ENCODE measurements at places on chromosomes 12 and 14. TPM values are rescaled to one million over a fixed set of nuclear protein-coding genes. Genes with fewer than 3 reads are reported as not detected.

GRCh38 chr12:108638141-108638827 lies 4.6 kb upstream of the SELPLG start:
- peaks cover 27% of the 10 kb centered on the region for H3K36me3 ChIP-seq
- H3K27ac ChIP-seq = no peak overlapping the region
- no peak overlapping the region for H3K4me3 ChIP-seq
- DNase-seq = no peak

- no peak overlapping the region for H3K4me3 ChIP-seq
- H3K27ac ChIP-seq = no peak overlapping the region
- H3K36me3 ChIP-seq = no peaks in the 10 kb centered on the region
Measured at GRCh38 chr14:59769586-59769985, 101.0 kb downstream of the RTN1 start.

DNA sequence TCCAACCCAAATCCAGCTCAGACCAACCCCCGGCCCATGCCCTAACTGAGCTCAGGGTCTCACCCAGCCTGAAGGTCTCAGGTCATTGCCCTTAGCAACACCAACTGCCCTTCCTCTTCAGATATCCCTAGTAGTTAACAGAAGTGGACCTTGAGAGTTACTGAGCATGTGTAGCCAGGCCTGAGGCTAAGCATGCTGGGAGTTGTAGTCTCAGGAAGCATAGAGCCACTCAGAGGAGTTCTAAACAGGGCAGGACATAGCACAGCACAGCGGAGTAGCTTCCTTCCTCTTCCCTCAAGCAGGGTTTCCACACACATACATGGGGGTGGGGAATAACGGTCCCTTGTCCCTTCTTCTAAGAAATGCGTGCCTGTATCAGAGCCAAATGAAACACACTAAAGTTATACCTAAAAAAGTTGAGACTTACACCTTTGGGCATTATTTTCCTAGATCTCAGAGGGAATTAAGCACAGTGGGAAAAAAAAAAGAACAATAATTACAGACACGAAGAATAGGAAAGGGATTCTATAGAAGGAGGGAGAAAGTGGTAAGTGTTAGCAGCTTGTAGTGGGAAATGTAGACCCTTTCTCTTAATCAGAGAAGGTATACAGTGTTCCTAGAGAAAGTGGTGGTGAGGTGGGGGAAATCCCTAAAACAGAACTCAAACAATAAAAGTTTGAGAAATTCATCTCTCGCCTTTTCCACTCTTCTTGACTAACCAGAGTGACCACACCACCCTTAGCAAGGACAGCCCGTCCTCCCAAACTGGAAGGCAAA lies 4.4 kb downstream of the KMT2D start:
- H3K27me3 ChIP-seq = no peaks in the 10 kb centered on the region
- H3K4me1 ChIP-seq = peaks cover 12% of the 10 kb centered on the region
- H3K4me3 ChIP-seq = peak overlapping the region; percentile 94
- peak; percentile 87 for DNase-seq
- H3K36me3 ChIP-seq = peaks cover 59% of the 10 kb centered on the region
- H3K27ac ChIP-seq = peak overlapping the region; percentile 65

BDKRB2 gene
- total RNA-seq = 0.02 TPM

PRR4 gene
- 1.6 TPM for total RNA-seq

DNA sequence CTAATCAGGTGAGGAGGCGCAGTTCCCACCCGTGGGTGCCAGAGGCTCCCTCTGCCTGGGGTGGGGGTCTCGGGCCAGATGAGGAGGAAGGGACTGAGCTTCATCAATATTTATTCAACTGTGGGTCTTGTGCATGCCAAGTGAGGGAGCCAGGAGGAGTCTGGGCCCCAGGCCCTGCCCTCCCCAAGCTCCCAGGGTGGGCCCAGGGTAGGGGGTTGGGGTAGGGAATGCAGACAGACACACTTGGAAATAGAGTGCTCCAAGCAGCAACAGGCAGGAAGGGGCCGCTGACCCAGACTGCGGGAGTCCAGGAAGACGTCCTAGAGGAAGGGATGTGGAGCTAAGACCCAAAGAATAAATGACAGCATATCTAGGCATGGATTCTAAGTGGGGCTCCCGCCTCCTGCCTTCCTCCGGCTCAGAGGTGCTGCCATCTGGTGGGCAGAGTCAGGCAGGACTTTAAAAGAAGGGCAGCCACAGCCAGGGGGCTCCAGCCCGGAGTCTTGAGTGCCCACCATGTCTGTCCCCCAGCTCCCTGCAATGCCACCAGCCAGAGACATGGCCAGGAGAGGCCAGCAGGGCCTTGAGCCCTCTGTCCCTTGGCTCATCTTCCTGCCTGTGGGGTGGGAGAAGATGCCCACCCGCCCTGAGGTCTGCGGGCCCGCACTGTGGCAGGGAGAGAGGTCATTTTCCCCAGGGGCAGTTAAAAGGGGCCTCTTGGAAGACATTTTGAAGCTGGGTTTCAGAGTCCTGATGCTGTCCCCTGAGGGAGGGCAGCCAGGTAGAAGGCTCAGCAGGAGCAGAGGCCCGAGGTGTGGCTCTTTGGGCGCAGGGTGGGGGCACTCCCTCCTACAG lies 70.1 kb downstream of the PHETA1 start:
- no peaks in the 10 kb centered on the region for H3K4me1 ChIP-seq
- H3K27ac ChIP-seq = no peak overlapping the region
- H3K36me3 ChIP-seq = no peaks in the 10 kb centered on the region
- H3K27me3 ChIP-seq = peaks cover 6% of the 10 kb centered on the region
- DNase-seq = peak; percentile 73

DNA sequence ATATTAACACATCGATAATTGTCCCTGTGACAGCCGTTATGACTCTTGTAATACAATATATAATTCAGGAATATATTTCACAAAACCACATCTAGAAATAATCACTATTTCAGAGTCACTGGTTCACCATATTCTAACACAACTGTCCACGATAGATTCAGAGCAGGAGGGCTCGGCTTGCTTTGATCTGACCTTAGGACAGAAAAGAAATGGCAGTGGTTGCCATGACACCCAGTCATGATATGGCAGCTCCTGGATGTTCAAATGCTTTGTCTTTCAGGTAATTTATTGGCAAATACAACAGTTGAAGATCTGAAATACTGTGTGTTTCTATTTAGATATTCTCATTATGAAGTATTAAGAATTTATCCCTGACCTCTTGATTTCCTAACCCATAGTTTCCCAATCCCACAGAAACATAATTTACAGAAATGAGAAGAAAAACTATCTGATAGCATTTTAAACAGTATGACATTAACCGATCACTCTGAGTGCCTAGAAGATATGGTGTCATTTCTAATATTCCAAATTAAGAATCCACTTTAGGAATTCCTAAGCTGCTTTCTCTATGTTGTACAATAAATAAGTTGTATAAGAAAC lies 116.4 kb downstream of the EPS8 start:
- no peaks in the 10 kb centered on the region for H3K36me3 ChIP-seq
- no peaks in the 10 kb centered on the region for H3K4me1 ChIP-seq
- no peak for DNase-seq
- H3K27me3 ChIP-seq = no peaks in the 10 kb centered on the region
- H3K27ac ChIP-seq = no peak overlapping the region
- H3K4me3 ChIP-seq = no peak overlapping the region

- H3K4me1 ChIP-seq = no peaks in the 10 kb centered on the region
- no peaks in the 10 kb centered on the region for H3K36me3 ChIP-seq
Measured at GRCh38 chr12:51752234-51752889, 96.2 kb downstream of the FIGNL2 start.

GRCh38 chr14:80956922-80957321 lies 1.5 kb downstream of the TSHR start:
- H3K4me3 ChIP-seq = no peak overlapping the region
- H3K27ac ChIP-seq = no peak overlapping the region
- peaks cover 5% of the 10 kb centered on the region for H3K27me3 ChIP-seq
- H3K36me3 ChIP-seq = no peaks in the 10 kb centered on the region
- H3K4me1 ChIP-seq = peaks cover 9% of the 10 kb centered on the region
- DNase-seq = no peak

DNA sequence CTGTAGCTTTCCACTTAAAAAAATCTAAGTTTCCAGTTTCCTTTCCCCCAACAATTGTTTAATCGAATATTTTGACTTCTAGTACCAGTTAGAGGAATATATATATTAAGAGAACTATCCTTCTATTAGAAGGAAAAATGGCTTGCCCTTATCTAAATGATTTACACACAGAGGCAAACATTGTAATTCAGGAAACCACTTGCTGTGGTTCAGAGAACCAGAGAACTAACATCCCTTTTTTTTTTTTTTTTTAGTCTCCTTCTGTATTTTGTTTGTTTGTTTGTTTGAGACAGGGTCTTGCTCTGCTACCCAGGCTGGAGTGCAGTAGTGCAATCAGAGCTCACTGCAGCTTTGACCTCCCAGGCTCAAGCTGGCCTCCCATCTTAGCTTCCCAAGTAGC lies 746.6 kb downstream of the VRK1 start:
- no peak for DNase-seq
- H3K27ac ChIP-seq = no peak overlapping the region
- no peaks in the 10 kb centered on the region for H3K36me3 ChIP-seq
- H3K4me3 ChIP-seq = no peak overlapping the region
- no peaks in the 10 kb centered on the region for H3K27me3 ChIP-seq

DNA sequence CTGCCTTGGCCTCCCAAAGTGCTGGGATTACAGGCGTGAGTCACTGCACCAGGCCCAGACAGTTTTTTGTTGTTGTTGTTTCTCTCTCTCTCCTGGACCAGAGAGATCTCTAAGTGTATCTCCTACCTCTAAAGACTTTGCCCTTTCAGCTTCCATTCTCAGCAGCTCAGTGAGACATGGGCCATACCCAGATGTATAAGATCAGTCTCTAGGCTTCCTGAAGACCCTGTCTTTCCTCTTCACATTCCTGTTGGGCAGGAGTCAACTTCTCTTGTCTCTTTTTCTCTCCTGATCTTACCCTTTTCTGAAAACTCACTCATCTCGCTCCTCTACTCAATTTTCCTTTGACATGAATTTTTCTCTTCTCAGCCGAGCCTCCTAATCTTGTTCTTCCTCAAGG lies 42.0 kb downstream of the KCNK13 start:
- no peak for DNase-seq
- H3K27ac ChIP-seq = no peak overlapping the region
- no peak overlapping the region for H3K4me3 ChIP-seq

GRCh38 chr14:54637270-54638134 lies 70.6 kb downstream of the SAMD4A start:
- H3K36me3 ChIP-seq = no peaks in the 10 kb centered on the region
- no peak overlapping the region for H3K27ac ChIP-seq
- no peaks in the 10 kb centered on the region for H3K27me3 ChIP-seq
- no peaks in the 10 kb centered on the region for H3K4me1 ChIP-seq
- peak; percentile 7 for DNase-seq
- H3K4me3 ChIP-seq = no peak overlapping the region

CCDC196 gene
- total RNA-seq = not detected

GALNT4 gene
- total RNA-seq = 3.4 TPM

AJUBA gene
- total RNA-seq = 4.3 TPM

SDSL gene
- 9.1 TPM for total RNA-seq

GRCh38 chr12:62050785-62051184 lies 209.4 kb upstream of the USP15 start:
- H3K27me3 ChIP-seq = no peaks in the 10 kb centered on the region
- no peaks in the 10 kb centered on the region for H3K4me1 ChIP-seq
- no peaks in the 10 kb centered on the region for H3K36me3 ChIP-seq
- no peak for DNase-seq
- H3K4me3 ChIP-seq = no peak overlapping the region
- no peak overlapping the region for H3K27ac ChIP-seq

DNA sequence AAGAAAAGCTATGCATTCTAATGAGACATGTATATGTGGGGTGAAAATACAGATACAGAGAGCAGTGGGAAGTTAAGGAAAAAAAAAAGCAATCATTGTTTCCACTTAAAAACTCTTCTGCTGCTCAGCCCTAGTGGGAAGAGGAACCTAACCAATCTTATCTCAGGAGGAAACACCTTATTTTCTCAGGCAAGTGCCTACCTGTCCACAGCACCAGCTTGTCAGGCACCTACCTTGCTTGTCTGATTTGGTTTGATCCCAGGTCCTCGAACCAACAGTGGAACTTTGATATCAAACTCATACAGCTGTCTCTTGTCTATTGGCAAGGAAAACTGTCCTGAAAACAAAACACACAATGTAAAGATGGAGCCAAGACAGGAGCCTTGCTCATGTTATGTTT lies 22.4 kb downstream of the GNS start:
- DNase-seq = no peak
- no peaks in the 10 kb centered on the region for H3K4me1 ChIP-seq
- H3K36me3 ChIP-seq = peaks cover 52% of the 10 kb centered on the region
- H3K27me3 ChIP-seq = no peaks in the 10 kb centered on the region
- no peak overlapping the region for H3K4me3 ChIP-seq
- no peak overlapping the region for H3K27ac ChIP-seq

DNA sequence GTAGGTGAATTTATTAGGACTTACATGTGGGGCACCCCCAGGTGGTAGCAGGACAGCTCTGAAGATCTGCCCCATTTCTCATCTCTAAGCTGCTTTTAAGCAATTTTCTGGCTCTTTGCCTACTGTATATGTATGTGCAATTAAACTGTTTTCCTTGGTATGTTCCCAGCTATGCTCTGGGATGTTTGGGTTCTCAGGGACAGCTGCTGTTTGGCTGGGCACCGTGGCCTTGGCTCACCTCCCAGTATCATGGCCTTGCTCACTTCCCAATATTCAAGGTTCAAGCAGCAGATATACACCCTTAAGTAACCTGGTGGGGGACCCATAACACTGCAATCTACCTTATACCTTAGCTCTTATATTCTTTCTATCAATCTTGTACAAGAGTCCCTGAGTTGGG lies 53.7 kb upstream of the KITLG start:
- H3K36me3 ChIP-seq = no peaks in the 10 kb centered on the region
- H3K4me1 ChIP-seq = no peaks in the 10 kb centered on the region
- no peak overlapping the region for H3K4me3 ChIP-seq
- H3K27ac ChIP-seq = no peak overlapping the region

GRCh38 chr14:92960706-92961566 lies 38.0 kb downstream of the CHGA start:
- no peak for DNase-seq
- peaks cover 12% of the 10 kb centered on the region for H3K36me3 ChIP-seq
- no peak overlapping the region for H3K27ac ChIP-seq
- no peaks in the 10 kb centered on the region for H3K27me3 ChIP-seq

DNA sequence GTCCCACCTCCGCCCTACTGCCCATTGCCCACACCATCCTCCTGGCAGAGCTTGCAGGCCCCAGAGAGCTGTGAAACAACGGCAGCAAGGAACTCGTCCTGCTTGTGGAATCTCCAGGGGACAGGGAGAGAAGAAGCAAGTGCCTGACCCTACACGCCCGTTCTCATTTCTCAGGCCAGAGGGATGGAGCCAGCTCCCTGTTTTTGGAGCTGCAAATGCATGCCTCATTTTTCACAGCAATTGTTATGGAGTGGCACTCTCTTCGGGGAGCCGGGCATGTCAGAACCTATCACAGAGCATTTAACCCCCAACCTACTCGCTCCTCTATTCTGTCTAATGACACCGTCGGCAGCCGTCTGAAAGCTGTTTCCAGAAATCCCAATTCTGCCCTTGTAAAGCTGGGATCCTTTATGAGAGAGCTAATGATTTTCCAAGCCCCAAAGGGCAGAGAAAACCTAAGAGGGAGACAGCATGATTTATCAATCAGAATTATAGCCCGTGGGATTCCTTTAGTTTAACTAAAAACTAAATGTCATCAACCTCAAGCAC lies 222.3 kb upstream of the NOS1 start:
- no peak overlapping the region for H3K27ac ChIP-seq
- no peaks in the 10 kb centered on the region for H3K27me3 ChIP-seq
- no peaks in the 10 kb centered on the region for H3K36me3 ChIP-seq
- H3K4me1 ChIP-seq = no peaks in the 10 kb centered on the region
- no peak for DNase-seq
- H3K4me3 ChIP-seq = no peak overlapping the region

- H3K4me3 ChIP-seq = no peak overlapping the region
- no peaks in the 10 kb centered on the region for H3K4me1 ChIP-seq
- no peaks in the 10 kb centered on the region for H3K27me3 ChIP-seq
- H3K36me3 ChIP-seq = no peaks in the 10 kb centered on the region
- DNase-seq = no peak
Measured at GRCh38 chr12:38490941-38491340, 174.4 kb downstream of the ALG10B start.

All from K562 (cell line).